ENCODE measurements at places on chromosomes 13 and 19. TPM values are rescaled to one million over a fixed set of nuclear protein-coding genes. Genes with fewer than 3 reads are reported as not detected.

SMIM24 gene
- not detected for total RNA-seq

ZNF20 gene
- 5.6 TPM for total RNA-seq

PRR19 gene
- total RNA-seq = 0.37 TPM

MCEMP1 gene
- total RNA-seq = not detected

FFAR2 gene
- total RNA-seq = not detected

SH2D3A gene
- not detected for total RNA-seq

ZNF154 gene
- 4.9 TPM for total RNA-seq

ERICH4 gene
- not detected for total RNA-seq
